Stimulated activated CD4-positive, alpha-beta T cell treated with anti-CD3 and anti-CD28 coated beads, Interleukin-2, amount 100 ng/mL, for 4 hours (primary cell): ENCODE measurements at places on chromosomes 16 and 17.

GRCh38 chr17:82151106-82151957 is 53.3 kb upstream of the FASN start:
- no peak for DNase-seq

GRCh38 chr17:1976000-1976682 is 49.0 kb downstream of the RTN4RL1 start:
- DNase-seq = no peak

DNA sequence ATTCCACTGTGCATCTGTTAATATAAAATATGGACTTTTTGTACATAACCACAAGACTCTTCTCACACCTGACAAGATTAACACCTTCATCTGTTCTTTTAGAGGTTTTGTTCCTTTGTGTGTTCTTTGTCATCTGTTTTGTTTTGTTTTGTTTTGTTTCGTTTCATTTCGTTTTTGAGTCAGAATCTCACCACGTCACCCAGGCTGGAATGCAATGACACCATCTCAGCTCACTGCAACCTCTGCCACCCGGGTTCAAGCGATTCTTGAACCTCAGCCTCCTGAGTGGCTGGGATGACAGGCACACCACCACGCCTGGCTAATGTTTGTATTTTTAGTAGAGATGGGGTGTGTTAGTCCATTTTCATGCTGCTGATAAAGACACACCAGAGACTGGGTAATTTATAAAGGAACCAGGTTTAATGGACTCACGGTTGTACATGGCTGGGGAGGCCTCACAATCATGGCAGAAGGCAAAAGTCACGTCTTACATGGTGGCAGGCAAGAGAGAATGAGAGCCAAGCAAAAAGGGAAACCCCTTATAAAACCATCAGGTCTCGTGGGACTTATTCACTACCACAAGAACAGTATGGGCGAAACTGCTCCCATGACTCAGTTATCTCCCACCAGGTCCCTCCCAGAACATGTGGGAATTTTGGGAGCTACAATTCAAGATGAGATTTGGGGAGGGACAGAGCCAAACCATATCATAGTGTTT is 22.3 kb downstream of the C16orf90 start:
- DNase-seq = no peak

DNA sequence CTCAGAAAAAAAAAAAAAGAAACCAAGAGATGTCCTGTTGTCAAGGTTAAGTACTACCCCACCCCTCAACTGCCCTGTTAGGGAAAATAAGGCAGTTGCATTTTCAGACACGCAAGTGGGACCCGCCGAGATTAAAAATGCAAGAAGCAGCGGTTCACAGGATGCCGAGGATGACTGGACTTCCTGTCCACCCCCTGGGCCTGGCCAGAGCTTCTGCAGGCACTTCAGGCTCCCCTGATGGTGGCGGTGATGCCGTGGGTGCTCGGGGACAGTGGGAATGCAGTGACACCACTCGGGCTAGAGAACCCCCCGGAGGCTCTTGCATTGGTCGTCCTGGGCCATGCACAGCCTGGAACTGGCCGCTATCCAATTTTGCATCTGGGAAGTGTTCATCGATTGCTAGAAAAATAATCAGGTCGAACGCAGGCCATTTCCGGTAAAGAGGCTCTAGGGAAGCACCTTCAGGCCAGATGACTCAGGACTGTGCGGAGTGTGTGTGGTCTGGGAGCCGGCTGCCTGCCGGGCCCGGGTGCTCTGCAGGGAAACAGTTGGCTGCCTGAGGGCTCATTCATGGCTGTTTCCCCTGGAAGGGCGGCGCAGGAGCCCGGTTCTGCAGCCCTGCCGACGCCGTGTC is 13.4 kb upstream of the CRISPLD2 start:
- DNase-seq = no peak

GRCh38 chr17:18177722-18178121 is 5.9 kb upstream of the ALKBH5 start:
- no peak for DNase-seq

DNA sequence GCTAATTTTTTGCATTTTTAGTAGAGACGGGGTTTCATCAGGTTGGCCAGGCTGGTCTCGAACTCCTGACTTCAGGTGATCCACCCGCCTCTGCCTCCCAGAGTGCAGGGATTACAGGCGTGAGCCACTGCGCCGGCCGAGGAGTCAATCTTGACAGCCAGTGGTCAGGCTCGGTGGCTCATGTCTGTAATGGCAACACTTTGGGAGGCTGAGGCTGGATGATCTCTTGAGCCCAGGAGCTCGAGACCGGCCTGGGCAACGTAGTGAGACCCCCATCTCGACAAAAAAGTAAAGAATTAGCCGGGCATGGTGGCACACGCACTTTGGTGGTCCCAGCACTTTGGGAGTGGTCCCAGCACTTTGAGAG is 608 bp upstream of the PGS1 start:
- no peak for DNase-seq

- DNase-seq = no peak
Measured at GRCh38 chr17:81706757-81707624, 3.8 kb downstream of the MRPL12 start.

DNA sequence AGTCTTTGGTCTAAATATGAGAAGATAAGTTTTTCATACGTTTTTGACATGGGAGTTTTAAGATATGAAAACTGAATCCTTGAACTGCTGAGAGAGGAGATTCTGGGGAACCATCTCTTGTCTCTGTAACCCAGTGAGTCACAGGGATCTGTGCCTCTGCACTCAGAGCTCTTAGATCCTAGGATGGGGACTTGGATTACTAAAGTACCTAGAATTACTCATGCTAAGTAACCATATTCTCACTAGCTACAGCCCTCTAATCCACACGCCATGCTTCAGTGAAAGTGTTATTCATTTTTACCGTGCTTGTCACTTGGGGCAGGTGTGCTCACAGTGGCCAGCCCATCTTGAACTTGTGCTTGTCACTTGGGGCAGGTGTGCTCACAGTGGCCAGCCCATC is 2.0 kb downstream of the MRM3 start:
- no peak for DNase-seq

DNA sequence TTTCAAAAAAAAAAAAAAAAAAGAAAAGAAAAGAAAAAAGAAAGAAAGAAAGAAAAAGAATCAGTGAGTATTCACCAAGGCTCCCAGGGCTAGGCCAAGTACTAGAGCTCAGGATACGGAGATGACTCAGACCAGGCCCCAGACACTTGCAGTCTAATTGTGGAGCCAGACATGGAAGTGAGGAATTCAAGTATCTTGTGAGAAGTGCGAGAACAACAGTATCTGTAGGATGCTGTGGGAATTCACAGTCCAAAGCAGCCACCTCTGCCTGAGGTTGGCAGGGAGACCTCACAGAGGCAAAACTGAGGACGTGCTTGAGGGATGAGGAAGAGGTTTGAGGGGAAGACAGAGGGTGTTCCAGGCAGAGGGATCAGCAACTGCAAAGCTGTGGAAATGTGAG is 14.0 kb upstream of the ALDOA start:
- no peak for DNase-seq

GRCh38 chr16:85525420-85526184 is 87.5 kb upstream of the GSE1 start:
- DNase-seq = no peak

GRCh38 chr16:86575754-86576557 is 2.4 kb upstream of the FOXL1 start:
- peak; percentile 35 for DNase-seq

- no peak for DNase-seq
Measured at GRCh38 chr16:54633943-54634362, 296.7 kb upstream of the IRX5 start.

DNA sequence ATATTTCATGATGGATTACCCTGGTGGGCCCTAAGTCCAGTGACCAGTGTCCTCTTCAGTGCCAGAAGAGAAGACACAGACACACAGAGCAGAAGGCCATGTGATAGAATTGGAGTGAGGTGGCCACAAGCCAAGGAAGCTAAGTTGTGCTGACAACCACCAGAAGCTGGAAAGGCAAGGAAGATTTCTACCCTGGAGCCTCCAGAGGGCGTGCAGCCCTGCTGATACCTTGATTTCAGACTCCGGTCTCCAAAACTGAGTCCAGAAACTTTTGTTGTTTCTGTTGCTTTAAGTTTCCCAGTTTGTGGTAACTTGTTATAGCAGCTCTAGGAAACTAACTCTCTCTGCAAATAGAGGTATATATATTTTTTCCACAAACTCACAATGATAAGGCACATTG is 396.6 kb upstream of the ASIC2 start:
- no peak for DNase-seq

DNA sequence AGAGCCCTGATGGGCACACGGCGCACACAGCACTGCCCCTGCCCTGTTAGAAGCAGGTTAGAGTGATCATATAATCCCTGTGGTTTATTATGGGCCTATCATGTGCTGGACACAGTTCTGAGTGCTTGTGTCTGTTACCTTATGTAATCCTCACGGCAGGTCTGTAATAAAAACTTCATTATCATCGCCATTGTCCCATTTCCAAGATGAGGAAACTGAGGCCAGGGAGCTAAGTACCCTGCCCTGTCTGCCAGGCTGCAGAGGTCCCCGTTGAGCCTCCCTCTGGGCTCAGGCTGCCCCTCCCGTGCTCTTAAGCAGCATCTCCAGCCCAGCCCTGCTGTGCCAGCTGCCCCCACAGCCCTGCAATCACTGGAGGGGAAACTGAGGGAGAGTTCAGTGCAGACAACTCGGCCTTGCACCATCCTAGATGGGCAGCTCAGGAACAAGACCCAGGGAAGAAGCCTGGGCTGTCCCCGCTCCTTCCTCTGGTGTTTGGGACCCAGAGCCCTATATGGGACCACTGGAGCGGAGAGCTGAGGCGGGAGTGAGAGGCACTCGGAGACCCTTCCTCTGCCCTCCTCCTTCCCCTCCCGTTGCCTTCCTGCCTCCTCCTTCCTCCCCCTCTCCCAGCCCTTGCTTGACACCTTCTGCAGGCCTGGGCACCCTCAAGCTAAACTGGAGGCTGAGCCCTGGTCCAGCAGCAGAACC is 42.0 kb downstream of the WNT3 start:
- no peak for DNase-seq

DNA sequence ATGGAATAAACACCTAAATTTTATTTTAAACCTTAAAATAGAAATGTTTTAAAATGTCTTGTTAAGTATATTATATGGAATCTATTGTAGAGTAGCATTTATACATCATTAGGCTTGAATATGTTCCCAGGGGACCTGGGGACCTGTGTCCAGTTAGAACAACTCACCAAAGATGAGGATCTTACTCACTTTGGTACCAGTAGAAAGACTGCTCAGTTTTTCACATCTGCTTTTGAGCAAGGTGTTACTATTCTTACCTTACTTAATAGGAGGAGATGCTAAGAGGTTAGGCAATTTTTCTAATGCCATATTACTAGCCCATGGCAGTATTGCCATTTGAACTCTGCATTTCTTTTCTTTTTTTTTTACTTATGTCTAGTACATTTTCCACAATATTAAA is 14.7 kb downstream of the STXBP4 start:
- no peak for DNase-seq

DNA sequence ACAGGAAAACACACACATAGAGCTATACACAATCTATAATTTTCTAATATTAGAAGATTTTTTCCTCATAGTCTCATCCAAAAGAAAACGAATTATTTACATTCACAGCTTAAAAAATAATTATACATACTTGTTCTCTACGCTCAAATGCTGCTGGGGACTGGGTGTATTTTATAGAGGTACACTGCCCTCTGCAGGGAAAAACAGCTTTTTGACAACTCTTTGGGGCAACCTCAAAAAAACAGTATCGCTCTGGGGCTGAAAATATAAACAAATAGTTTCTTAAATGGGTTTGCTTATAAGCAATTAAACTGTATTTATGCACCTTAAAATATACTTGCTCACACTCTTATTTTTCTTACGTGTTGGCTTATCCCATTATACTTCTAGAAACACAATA is 261.8 kb upstream of the PSMD7 start:
- no peak for DNase-seq
